ENCODE measurements at places on chromosomes 16 and 17.

- DNase-seq, result no peak
Measured at GRCh38 chr17:34254146-34254545, 939 bp upstream of the CCL2 start.

DNA sequence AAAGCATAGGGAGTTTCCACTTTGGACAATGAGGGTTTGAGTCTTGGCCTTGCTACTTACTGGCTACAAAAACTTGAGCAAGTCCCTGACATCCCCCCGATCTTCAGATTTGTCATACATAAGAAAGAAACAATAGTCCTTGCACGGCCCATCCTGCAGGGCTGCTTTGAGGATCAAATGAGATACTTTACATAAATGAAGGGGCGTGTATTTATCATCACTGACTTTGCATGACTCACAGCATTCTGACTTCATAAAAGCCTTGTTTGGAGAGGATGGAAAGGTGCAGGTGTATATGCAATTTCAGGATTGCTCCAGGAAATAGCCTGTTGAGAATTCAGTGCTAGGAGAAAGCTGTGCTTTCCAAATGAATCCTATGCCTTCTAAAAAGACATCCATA, 465.0 kb upstream of the MAF start:
- no peak for DNase-seq

DNA sequence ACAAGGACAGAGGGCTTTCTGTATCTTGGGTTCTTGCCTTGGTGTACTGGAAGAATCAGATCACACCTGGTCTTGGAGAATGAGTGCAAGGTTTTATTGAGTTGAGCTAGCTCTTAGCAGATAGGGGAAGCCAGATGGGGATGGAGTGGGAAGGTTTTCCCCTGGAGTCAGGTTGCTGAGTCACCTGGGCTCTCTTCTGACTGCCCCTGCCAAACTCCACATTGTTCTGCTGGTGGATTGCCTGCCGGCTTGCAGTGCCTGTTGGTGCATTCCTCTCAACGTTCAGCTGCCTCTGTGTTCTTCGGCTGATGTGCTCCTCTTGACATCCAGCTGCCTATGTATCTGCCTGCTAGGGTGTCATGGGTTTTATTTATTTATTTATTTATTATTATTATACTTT, 1431.1 kb downstream of the CDH8 start:
- DNase-seq, result no peak

GRCh38 chr17:62616993-62617893, 10.2 kb upstream of the MRC2 start:
- DNase-seq, result no peak

DNA sequence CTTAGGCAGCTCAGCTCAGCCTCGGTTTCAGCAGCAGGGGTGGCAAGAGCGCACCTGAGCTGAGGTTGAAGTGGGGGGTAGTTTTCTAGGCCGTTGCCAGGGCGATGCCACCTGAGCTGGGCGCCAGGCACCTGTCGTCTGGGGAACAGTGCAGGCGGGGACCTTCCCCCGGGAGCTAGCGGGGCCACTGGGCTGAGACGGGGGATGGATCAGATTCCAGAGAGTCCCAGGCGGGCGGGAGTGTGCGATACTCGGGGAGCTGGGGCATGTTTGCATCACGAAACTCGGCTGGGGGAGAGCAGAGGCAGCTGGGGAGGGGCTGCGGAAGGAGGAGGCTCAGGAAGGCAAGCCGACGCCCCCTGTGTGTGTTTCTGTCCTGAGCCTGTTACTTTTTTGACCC, 477 bp upstream of the CLDN9 start:
- DNase-seq, result no peak

DNA sequence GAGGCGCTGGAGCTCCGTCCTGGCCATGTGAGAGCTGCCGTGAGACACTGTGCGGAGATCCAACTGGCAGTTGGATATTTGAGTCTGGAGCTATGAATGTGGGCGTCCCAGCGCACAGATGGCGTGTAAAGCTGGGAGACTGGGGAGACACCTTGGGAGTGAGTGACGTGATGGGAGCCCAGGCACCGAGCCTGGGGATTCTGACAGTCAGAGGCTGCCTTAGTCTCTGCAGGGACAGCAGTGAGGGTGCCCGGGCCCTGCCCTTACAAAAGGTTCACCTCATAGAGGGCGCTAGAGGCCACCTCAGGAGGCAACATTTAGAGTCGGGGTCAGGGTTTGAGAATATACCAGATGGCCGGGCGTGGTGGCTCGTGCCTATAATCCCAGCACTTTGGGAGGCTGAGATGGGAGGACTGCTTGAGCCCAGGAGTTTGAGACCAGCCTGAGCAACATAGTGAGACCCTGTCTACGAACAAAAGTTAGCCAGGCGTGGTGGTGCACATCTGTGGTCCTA, 194.1 kb upstream of the GSE1 start:
- DNase-seq, result no peak

GRCh38 chr17:35930211-35931065, at the start of gene RDM1:
Gene RDM1, minus strand, starts transcription at chr17:35930773. Its CDS starts 46 bp downstream, at chr17:35930727.
- DNase-seq, result peak; percentile 21

DNA sequence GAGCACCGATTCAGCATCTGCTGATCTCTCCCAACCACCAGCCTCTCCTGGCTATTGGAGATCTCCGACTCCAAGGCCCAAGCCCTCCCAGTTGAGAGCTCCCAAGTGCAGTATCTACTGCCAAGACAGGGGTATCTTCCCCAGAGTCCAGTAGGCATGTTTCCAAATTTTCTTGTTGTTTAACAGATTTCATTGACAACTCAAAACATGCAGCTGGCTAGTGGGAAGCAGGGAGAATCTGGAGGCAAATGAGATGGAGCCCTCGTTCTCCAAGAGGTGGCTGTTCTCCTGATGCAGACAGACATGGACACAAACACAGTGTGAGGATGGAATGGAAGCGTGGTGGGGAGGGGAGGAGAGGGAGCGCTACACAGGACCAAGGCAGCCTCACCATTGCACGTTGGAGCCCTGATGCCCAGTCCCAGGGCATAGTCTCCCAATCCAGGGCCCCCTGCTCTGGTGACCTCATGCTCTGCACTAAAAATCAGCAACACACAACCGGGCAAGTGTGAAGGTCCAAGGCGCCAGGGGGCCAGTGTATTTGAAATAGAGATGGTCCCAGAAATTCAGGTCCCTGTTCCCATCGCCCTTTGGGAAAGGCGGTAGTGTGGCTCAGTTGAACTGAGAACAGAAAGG, 31.7 kb downstream of the SMARCE1 start:
- DNase-seq, result no peak

DNA sequence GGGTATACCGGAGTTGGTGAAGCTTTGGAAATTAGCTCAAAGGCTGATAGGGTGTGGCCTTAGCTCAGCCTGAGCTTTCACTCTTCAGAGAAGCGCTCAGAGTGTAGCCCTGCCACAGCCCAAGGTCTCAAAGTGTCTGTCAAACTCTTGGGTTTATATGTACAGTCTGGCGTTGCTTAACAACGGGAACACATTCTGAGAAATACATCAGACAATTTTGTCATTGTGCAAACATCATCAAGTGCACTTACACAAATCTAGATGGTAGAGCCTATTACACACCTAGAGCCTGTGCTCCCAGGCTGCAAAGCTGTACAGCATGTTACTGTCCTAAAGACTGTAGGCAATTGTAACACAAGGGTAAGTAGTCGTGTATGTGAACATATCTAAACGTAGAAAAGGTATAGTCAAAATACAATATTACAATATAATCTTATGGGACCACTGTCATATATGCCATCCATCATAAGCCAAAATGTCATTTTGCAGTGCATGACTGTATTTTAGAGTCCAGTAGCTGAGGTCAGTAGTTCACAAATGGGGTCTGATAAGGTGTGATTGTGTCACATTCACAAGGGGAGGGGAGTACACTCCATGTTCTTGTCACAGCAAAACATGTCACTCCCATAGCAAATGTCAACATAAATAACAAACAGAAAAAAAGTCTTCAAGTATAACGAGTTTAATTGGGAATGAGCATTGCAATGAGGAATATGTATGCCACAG, 20.6 kb downstream of the CHAD start:
- no peak for DNase-seq

- no peak for DNase-seq
Measured at GRCh38 chr16:73921295-73921694, 375.3 kb upstream of the PSMD7 start.

All from hypothalamus (tissue), 51 donors.